Activated naive CD4-positive, alpha-beta T cell treated with anti-CD3 and anti-CD28 coated beads, Interleukin-2, amount 10 ng/mL, durations not matched to agents 5 hours and 36 hours (primary cell): ENCODE measurements at places on chromosomes 12 and 14. TPM values are rescaled to one million over a fixed set of nuclear protein-coding genes. Genes with fewer than 3 reads are reported as not detected.

Gene TSPAN8
- total RNA-seq: not detected

Gene NEMF
- total RNA-seq: 74.0 TPM

Gene ADAM20
- total RNA-seq: 0.33 TPM

Gene RNASE7
- total RNA-seq: not detected

Gene BICDL1
- total RNA-seq: 55.9 TPM

Gene UBR7
- 36.3 TPM for total RNA-seq

Gene IAPP
- total RNA-seq: not detected

Gene USP44
- 5.7 TPM for total RNA-seq

Gene PPP1R1A
- total RNA-seq: not detected

Gene MANSC4
- total RNA-seq: not detected

Gene PRR4
- total RNA-seq: 1.5 TPM

Gene CCDC197
- total RNA-seq: not detected

Gene JDP2
- total RNA-seq: 1.6 TPM

Gene EML1
- not detected for total RNA-seq

Gene SLCO1B1
- not detected for total RNA-seq

Gene PTPN6
- total RNA-seq: 402 TPM

Gene RNF41
- total RNA-seq: 33.1 TPM
